ENCODE measurements at places on chromosomes 16 and 17. TPM values are rescaled to one million over a fixed set of nuclear protein-coding genes. Genes with fewer than 3 reads are reported as not detected.

DNA sequence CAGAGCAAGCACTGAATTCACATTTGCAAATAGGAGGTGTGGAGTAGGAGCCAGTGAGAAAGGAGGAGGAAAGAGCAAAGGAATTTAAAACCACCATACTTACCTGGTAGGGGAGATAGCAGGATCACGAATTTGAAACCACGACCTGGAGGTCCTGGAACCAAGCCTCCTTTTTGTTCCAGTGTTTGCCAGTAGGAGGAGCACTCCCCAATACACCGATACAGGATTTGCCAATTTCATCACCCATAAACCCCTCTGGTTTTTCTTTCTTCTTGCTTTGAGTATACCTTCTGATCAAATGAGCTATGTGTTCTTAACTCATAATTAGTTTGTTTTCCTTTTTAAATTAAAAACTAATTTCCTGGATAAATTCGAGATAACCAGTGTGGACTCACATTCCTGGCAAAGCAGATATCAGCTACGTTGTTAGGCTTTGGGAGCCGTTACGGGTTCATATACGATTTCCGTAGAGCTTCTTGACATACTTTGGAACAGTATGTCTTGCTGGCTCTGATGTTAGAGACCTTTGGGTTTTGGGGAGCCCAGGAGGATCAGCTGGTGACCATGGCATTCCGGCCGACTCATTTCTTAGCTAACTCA lies 22.7 kb downstream of the BCO1 start:
- peak; percentile 3 for DNase-seq
- H3K27ac ChIP-seq: no peak overlapping the region

Gene CLEC16A
- 51.9 TPM for total RNA-seq

Gene SDR42E2
- total RNA-seq: not detected

GRCh38 chr16:56950881-56951771 lies 10.6 kb upstream of the CETP start:
- H3K27me3 ChIP-seq: no peaks in the 10 kb centered on the region
- H3K4me1 ChIP-seq: no peaks in the 10 kb centered on the region
- H3K27ac ChIP-seq: no peak overlapping the region
- no peaks in the 10 kb centered on the region for H3K36me3 ChIP-seq

GRCh38 chr17:31425282-31426040 lies 34.0 kb downstream of the RAB11FIP4 start:
- no peak overlapping the region for H3K4me3 ChIP-seq
- no peaks in the 10 kb centered on the region for H3K36me3 ChIP-seq
- peak; percentile 34 for DNase-seq

Measured in kidney (tissue), 22 donors.